Stimulated activated CD4-positive, alpha-beta T cell treated with anti-CD3 and anti-CD28 coated beads, TNF-alpha, amount 100 ng/mL, for 48 hours (primary cell): ENCODE measurements at places on chromosomes 11 and 22.

DNA sequence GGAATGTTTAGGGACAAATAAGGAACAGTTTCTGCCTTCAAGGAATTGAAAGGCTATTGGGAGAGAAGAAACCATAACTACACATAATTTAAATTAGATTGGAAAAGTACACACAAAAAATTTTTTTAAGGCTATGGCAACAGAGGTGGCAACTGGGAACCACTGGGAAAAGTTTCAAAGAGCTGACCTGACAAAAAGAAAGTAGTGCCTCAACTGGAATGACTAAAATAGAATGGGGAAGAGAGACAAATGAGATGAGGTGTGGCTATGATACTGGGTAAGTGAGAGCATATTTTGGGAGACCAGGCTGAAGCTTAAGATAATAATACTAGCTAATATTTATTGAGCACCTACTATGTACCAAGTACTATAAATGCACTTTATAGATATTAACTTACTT is 2.9 kb upstream of the AKIP1 start:
- DNase-seq = no peak

DNA sequence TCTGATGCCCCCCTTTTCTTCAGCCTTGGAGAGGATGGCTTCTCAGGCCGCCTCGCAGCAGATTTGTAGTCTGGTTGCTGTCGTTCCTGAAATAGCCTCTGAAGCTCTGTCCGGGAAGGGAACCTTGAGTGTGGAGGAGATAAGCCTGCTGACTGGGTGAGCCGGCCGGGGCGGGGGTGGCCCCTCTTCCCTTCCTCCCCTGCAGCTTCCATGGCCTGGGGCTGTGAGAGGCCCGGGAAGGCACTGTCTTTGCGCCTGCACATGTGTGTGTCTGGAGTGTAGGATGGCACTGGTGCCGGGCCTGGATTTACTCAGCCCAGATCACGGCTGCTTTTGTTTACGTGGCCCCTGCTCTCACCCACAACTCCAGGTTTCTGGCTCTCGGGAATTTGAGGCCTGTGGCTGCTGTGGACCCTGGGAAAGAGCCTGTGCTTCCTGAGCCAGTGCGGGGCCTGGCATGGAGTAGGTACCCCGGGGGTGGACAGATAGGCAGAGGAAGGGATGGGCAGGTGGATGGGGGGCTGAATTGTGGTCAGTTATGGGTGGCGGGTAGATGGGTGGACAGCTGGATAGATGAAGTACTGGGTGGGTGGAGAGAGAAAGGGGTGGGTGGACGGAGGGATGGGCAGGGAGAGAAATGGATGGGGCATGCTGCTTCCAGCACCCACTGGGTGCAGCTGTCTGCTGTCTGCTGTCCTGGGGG is 16.6 kb downstream of the KCNQ1 start:
- no peak for DNase-seq

DNA sequence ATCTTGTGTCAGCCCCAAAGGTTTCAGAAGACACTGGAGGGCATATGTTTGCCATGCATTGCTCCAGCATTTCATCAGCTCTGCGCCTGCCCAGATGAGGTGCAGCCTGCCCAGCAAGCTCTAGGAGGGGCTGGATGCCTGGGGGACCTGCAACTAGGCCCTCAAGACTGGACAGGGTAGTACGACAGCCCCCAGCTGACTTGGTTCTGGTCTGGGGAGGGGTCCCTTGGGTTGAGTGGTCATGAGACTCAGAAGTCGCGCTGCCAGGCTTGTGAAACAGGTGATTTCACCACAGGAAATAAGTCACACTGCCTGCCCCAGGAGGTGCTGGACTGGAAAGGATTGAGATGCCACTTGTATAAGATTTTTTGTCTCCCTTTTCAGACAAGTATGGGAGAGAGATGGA is 23.4 kb downstream of the TPBGL start:
- DNase-seq = no peak

DNA sequence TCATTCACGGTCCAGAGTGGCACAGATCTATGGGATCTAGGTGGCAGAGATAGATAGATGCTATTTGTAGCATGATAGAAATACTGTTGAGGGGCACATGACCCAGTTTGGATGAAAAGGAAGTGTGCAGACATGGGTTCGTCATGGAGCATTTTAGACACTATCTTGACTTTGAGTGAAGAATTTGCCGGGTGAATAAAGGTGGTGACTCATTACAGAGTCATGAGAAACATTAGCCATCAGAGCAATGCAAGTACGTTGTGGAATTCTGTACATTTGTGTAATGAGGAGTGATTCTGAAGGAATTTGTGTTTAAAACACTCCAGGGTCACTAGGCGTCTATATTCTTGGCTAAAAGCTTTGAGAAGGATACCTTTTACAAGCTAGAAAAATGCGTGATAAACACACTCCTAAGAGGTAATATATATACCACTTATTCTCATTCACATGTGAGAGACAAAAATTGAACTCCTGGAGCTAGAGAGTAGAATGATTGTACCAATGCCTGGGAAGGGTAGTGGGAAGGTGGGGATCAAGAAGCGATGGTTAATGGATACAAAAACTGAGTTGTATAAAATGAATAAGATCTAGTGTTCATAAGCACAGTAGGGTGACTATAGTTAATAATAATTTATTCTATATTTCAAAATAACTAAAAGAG is 593.7 kb upstream of the LUZP2 start:
- DNase-seq = no peak

DNA sequence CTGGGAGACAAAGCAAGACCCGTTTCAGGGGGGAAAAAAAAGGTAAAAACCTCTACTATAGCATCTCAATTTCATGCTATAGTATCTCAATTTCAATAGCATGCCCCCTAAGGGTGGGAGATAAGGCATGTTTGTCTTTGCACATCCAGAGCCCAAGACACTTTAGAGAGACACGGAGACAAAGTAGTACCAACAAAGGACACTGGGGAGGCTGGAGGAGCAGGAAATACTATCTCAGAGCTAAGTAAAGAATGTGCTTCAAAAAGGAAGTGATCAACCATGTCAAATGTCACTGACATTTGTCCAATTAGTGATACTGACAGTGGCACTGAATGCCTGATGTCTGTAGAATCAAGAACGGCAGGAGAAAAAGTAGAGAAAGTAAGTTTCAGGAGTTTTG is 68.6 kb downstream of the RRAS2 start:
- DNase-seq = no peak

- DNase-seq = peak; percentile 20
Observed at GRCh38 chr11:69915501-69916250, 96.5 kb upstream of the FGF3 start.

DNA sequence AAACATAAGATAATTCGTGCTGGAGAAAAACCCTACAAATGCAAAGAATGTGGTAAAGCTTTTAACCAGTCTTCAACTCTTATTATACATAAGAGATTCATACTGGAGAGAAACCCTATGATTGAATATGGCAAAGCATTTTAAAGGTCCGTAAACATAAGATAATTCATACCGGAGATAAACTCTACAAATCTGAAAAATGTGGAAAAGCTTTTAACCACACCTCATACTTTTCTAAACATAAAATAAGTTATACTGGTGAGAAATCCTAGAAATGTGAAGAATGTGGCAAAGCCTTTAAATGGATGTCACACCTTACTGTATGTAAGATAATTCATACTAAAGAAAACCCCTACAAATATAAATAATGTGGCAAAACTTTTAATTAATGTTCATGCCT is 20.7 kb downstream of the PLAAT5 start:
- no peak for DNase-seq

GRCh38 chr22:37803639-37804351 is 3.9 kb upstream of the GCAT start:
- DNase-seq = no peak

DNA sequence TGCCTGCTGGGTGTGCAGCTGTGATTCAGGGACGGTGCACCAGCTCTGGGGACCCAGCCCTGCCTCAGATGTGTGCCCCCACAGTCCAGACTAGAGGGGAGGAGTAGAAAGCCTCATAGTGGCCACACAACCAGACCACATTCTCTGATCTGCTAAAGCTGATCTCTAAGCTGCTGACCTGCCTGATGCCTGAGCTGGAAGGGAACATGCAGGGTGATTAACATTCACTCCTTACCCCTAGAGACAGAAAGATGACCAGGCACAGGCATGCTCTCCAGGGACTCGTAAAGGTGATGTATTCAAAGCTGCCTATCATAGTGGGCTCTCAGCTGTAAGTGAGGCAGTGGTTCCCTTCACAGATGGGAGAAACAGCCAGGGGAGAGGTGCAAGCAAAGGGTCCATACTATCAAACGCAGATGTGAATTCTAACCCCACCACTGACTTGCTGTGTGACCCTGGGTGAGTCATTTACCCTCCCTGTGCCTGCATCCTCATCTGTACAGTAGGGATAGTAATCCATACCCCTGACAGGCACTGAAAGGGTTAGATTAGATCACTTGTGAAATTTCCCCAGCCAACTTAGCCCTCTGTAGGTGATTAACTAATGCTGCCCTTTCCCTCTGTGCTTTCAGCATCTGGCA is 29.0 kb upstream of the LRRC32 start:
- DNase-seq = no peak

GRCh38 chr11:6603287-6604080 is at the start of the genes ILK and RRP8:
Gene ILK (plus strand): TSS chr11:6603774. CDS start chr11:6604272, 498 bp downstream.
Gene RRP8 (minus strand): TSS chr11:6603616. CDS start chr11:6603502, 114 bp downstream.
- peak; percentile 78 for DNase-seq

GRCh38 chr11:100800202-100800601 is 113.1 kb downstream of the ARHGAP42 start:
- no peak for DNase-seq

DNA sequence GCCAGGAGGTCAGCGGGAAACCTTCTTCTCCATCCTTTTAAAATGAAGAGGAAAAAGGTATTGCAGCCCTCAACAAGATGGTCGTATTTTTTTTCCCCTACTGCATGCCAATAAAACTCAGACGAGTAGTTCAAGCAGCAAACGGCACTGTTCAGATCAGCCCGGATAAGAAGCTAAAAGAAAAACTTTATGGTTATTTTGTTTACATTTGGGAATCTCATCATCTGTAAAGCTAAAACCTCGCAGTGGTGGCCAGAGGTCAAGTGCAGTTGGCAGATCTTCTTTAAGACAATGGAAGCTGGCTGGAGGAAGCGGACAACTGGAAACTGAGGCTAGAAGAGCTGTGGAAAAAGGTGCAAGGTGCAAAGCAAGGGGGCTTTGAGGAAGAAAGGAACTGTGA is 31.0 kb upstream of the CHRM4 start:
- no peak for DNase-seq

DNA sequence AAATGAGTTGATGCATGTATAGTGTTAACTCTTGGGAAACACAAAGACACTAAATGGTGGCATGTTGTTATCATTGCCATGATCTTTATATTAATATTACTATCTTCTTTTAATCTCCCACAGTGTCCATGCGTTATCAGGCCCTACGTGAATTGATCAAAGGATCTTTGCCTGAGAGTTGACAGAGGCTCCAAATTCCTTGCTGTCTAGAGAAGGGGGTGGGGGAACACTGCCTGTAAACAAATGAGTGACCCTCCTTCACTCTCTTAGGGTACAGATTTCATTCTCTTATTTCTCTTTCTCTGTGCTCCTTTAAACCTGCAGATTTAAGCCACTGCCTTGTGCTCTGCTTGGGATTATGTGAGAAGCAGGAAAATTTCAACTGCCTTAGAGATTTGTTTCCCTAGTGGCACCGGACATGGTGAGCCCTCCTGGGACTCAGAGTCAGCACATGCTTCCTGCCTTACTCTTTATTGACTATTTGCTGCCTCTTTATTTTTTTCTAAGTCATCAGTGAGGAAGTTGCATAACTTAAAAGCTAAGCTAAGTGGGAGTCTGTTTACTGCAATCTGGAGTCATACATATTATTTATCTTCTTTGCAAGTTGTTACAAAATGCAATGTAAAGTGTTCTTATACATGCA is 122.9 kb downstream of the MAML2 start:
- no peak for DNase-seq

DNA sequence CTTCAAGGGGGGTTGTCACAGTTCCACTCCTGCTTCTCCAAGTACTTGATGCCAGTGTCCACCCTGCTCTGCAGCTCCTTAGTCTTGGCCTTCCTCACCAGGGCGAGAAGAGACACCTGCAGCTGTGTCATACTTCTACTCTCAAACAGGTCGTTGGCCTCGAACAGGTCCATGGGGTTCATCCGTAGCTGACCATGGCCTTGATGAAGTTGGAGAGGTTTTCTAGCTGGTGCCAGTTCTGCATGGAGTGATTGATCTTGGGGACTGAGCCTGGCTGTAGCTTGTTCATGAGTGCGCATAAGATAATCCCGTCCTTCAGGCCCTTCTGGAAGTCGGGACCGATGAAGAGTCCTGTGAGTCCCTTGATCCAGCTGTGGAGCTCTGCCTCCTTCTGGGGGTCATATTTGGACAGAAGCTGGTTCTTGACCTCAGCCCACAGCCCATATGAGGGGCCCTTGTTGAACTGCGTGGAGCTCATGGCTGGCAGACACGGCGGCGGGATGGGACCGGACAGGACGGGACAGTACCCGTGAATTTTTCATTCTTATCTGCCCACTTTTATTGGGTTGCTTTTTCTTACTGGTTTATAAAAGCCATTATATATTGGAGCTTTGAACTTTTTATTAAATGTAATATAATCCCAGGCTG is 33.4 kb upstream of the HORMAD2 start:
- no peak for DNase-seq

- DNase-seq = no peak
Observed at GRCh38 chr22:21697880-21698279, 32.1 kb downstream of the PPIL2 start.

GRCh38 chr22:22479999-22480532 is 28.5 kb downstream of the ZNF280B start:
- no peak for DNase-seq

DNA sequence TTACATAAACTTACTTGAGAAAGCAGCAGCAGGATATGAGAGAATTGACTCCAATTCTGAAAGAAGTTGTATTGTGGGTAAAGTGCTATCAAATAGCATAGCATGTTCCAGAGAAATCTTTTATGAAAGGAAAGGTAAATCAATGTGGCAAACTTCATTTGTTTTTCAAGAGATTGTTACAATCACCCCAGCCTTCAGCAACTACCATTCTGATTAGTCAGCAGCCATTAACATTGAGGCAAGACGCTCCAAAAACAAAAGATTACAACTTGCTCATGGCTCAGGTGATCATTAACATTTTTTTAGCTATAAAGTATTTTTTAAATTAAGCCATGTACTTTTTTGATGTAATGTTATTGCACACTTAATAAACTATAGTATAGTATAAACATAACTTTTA is 357.2 kb downstream of the TMEM135 start:
- no peak for DNase-seq

DNA sequence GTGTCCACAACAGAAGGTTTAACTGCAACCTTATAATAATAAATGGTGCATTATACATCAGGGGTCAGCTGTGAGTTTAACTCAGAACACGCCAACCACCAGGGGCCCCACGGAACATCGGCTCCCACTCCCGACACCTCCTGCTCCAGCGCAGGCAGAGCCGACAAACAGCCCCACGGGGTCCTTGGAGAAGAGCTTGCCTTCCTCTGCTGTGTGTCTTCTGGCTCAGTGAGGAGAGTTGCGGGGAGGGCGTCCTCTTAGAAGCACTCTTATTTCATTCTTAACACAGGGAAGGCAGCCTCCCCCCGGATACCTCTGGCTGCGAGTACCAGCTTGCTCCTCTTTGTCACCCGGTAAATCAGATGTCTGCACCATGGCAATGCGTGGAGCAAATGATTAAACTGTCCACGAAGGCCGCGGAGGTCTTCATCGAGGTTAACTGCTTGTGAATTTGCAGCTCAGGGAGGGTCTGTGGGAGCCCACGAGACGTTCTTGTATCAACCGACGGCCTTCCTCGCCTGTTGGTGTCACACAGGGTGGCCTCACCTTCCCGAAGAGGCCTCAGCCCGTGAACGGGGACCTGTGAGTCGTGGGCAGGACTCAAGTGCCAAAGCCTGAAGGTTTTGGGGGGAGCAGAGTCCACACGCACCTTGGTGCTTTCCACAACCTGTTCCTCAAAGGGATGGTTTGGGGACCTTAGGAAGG is 464.0 kb downstream of the BRD1 start:
- no peak for DNase-seq
